ENCODE measurements at places on chromosomes 2 and 18.
A peak's percentile ranks its signal among the peaks of the same experiment; 100 is the strongest.

GRCh38 chr18:57659460-57660102 is 37.9 kb upstream of the NARS1 start:
- DNase-seq: no peak

DNA sequence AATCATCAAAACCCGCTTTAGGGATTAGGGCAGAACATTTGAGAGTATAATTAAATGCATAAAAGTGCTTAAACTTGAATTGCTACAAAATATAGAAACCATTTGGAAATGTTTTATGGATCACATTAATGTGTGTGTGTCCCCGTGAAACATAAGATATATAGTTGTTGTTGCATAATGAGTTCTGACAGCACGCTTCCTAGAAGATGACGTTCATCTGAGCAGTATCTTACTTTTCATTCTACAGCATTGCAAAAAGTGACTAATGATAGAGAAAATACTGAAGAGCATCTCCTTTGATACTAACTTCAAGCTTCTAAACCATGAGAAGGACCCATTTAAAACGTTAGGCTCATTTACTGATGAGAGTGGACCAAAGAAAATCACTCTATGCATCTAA is 63.7 kb downstream of the SLC8A1 start:
- DNase-seq: no peak

DNA sequence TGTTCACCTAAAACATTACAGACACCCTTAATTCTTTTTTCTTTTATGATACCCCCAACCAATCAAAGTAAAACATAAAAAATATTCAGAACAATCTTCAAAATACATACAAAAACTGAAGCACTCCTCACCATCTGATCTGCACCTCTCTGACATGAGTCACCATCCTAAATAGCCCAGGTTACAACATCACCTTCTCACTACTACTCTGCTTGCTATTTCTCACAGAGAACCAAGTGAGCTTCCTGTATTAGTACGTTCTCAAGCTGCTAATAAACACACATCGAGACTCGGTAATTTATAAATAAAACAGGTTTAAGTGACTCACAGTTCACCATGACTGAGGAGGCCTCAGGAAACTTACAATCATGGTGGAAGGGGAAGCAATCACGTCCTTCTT is 183.5 kb downstream of the CBLN2 start:
- no peak for DNase-seq

DNA sequence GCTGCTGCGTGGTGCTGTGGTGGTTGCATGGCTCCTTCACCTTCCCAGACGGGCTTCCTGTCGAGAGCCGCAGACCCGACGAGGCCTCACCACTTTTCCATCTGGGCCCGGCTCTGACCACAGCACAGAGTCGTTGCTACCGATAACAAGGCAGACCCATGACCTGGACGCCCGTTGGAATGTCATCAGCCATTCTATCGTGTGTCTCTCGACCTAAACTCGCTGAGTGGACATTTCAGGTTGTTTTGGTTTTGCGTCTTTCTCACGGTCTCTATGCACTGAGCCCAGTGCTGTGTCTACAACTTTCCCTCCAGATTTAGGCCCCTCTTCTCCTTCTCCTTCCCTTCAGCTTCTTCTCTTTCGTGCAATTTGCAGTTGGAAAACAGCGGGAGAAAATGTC is 204.7 kb upstream of the TPO start:
- no peak for DNase-seq

- no peak for DNase-seq
Observed at GRCh38 chr2:102063941-102064678, 72.3 kb downstream of the IL1R2 start.

DNA sequence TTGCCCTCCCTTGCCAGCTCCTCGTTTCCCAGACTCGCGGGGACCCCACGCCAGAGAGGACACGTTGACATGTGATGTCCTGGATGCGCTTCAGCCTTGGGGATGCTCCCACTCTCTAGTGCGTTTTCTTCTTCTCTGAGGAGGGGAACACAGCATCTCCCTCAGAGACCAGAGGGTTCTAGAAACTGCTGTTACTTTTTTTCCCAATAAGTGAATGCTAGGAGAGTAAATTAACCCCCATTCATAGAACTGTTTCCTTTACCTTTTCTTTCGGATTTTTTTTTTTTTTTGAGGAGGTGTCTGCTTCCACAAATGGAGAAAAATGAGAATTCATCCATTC is 370 bp upstream of the EFEMP1 start:
- DNase-seq: no peak

GRCh38 chr2:62854600-62855514 is 149.3 kb downstream of the EHBP1 start:
- no peak for DNase-seq

DNA sequence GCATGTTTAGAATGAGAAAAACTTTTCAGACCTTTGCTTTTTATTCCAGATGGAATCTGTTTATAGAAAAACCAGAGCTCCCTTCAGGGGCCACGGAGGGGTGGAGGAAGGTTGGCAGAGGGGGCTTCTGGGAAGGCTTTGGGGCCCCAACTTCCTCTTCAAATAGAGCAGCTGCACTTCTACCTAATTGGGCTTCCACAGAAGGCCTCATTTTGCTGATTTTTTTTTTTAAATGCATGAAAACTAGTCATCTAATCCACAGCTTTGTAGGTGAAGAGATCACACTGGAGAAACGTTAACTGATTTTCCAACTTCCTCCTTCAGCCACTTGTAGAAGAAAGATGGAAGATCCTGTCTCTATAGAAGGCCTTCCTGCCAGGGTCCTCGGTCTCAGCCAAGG is 181.8 kb downstream of the BCL11A start:
- no peak for DNase-seq

DNA sequence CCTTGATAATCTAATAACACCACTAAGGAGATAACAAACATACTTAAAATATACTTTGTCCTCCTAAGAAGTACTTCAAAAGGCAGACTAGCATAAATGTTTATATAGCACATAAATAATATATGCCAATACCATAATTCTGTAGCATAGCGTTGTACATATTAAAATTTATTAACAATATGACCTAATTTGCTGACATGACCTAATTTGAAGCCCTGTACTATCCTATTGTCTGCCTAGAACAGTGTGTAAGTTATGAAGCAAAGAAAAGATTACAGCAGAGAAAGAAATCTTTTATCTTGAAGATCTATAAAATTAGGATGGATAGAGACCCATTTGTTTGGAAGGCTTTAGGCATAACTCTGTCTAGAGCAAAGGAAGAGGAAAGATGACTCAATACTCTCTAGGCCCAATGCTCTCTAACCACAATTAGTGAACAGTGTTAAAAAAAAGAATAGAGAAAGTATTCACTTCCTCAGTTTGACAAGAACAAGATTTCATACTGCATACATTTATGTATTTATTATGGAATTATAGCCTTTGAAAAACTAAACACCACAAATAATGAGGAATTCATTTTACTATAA is 231.3 kb downstream of the ZRANB3 start:
- DNase-seq: peak; percentile 4

GRCh38 chr2:107730898-107731297 is 95.8 kb upstream of the RGPD4 start:
- no peak for DNase-seq

GRCh38 chr18:78228974-78229373 is 750.6 kb upstream of the SALL3 start:
- DNase-seq: no peak

- no peak for DNase-seq
Observed at GRCh38 chr2:96345438-96345837, 9.9 kb downstream of the NCAPH start.

GRCh38 chr18:59787998-59788790 is 91.0 kb upstream of the CCBE1 start:
- no peak for DNase-seq

DNA sequence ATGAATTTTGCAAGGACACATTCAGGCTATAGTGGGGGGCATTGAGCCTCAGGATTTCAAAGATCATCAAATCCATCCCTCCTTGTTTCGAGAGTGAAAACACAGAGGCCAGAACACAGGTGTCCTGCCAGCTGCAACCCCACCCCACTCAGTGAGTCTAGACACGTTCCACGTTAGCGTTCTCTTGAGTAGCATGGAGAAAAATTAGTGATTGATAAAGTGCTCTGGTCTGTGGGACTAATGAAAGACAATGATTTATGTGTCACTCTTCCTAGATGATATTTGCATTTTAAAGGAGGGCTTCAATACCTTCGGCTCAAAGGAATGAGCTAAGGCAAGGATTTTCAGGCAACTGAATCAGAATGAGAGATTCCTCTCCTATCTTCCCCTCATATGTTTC is 43.8 kb downstream of the SLC4A3 start:
- DNase-seq: no peak

DNA sequence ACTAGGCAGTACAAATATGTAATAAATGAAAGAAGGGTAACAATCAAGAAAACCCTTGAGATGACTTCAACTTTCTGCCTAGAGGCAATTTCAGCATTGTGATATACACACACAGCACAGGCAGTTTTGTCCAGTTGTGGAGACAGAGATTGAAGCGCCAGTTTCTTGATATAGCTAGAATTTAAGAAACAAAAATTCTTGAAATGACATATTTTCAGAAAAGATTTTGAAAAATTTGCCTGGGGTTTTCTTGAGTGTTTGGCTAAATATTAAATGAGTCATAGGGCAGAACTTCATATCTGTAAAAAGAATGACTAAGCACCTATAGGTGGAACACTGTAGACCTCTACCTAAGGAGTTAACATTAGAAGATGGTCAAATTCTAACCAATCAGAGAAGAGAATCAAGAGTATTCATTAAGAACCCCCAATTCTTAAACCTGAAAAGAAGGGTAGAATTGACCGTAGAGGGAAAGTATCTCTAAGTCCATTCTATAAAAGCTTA is 1266.8 kb upstream of the TMEFF2 start:
- DNase-seq: no peak

DNA sequence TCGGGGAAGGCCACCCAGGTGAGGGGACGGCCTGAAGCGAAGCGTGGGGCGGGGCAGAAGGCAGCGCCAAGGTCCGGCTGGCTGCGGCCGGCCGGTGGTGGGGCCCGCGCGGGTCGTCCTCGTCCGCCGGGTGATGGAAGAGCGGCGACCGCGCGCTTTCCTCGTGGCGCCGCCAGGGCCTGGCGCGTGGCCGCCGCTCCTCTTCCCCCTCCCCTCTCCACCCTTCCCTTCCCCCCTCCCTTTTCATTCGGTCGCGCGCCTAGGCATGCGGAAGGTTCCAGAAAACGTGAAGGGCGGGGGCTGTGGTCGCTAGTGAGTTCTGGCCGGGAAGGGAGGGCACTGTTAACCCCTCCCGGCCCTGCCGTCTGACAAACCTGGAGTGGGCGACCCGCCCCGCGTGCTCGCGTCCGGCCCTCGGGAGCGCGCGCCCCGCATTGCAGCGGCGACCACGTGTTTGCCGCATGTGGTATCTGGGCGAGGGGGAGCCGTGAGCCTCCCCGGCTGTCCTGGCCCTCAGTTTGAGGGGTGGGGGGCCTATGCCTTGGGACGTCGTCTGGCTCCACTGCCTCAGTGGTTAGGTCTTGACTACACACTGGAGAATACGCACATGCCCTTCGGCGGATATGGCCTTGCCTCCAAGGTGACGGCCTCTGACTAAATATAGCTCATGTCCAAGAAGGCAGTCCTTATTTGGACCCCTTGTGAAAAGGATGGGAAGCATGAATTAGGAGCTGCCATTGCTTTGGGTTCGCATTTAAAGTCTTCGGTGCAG is 579 bp downstream of the MAT2A start:
- DNase-seq: no peak

DNA sequence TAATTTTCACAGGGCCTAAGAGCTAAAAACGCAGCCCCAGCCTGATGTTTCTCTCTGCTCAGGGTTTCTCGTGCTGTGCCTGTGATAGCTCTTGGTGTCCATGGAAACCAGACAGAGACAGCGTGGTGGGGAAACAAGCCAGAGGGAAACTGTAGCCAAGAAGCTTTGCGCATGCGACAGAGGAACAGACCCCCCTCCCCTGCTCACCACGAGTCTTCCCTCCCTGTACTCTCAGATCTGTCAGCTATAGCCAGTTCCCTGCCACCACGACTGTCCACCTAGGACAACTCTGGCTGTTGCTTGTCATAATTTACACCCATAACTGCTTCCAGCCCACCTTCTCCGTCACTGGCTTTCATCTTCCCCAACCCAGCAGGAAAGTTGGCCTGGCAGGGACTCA is 13.2 kb upstream of the DNAJC27 start:
- DNase-seq: no peak

GRCh38 chr2:8252997-8253694 is 428.7 kb upstream of the ID2 start:
- no peak for DNase-seq

DNA sequence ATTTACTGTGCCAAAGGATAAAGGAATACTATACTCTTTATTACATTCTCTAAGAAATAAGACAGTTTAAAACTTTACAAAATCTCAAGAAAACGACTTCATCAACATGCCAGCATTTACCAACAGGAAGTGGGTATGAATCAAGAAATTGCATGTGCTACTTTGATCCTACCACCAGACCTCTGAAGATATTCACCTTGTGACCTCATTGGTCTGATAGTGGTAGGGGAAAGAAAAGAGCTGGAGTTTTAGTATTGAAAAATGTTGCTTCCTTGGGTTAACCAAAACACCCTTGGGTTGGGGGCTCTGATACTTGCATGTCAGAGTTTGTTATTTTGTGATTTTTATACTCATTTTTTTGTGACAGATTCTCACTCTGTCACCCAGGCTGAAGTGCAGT is 84.1 kb upstream of the LPIN2 start:
- DNase-seq: no peak

DNA sequence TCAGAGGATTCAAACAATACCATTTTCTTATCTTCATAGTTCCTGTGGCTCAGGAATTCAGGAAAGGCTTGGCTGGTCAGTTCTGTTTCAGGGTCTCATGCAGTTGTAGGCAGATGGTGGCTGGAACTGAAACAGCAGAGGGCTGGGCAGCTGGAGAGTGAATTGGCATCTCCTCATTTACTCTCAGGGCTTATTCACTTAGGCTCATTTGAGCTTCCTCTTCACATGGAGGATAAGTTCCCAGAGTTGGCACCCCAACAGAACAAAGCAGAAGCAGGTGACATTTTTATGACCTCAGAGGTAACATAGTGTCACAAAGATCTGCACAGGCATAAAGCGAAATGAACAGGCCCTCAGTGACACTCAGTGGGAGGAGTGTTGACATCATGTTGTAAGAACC is 66.1 kb downstream of the RBBP8 start:
- no peak for DNase-seq

GRCh38 chr2:184532551-184532950 is 65.8 kb upstream of the ZNF804A start:
- no peak for DNase-seq

DNA sequence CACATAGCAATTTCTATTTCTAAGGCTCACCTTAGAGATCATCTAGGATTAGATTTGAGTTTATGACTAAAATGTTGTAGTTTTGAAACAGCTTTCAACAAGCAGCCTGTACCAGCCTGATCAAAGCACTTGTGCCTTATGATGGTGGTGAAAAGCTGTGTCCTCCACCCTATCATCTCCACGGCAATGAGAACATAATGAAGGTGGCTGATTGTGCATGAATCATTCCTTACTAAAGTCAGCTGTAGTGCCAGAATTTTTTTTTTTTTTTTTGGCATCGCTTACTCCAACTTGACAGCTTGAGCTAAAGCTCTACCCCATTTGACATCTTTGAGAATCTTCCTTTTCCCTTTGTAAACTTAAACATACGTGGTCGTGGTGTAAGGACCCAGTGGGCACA is 86.0 kb downstream of the DCC start:
- no peak for DNase-seq

- DNase-seq: no peak
Observed at GRCh38 chr18:8696749-8697211, 8.6 kb upstream of the MTCL1 start.

GRCh38 chr2:85421260-85422071 is 3.0 kb downstream of the SH2D6 start:
- DNase-seq: no peak

- DNase-seq: no peak
Observed at GRCh38 chr2:12636837-12637581, 79.7 kb upstream of the TRIB2 start.

- DNase-seq: no peak
Observed at GRCh38 chr2:34188464-34189303, 589.6 kb upstream of the FAM98A start.

Data from glomerular endothelial cell (primary cell).